Mesenteric fat pad (tissue), 1 donor: ENCODE measurements at places on chromosomes 13 and 19.

- no peak for DNase-seq
Measured at GRCh38 chr19:39341129-39341718, 997 bp upstream of the SAMD4B start.

GRCh38 chr19:28641395-28641794 is 571.6 kb downstream of the UQCRFS1 start:
- DNase-seq = no peak

GRCh38 chr19:33397536-33398360 is 24.2 kb downstream of the CEBPG start:
- peak; percentile 79 for DNase-seq

DNA sequence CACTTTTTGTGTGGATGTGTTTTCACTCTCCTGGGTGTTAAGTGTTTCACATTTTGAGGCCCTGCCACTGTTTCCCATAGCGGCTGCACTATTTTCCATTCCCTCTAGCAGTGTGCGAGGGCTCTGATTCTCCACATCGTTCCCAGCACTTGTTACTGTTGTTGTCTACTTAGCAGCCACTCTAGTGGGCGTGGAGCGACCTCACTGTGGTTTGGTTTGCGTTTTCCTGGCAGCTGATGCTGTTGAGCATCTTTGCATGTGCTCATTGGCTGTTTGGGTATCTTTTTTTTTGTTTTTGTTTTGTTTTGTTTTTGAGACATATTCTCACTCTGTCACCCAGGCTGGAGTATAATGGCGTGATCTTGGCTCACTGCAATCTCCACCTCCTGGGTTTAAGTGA is 14.4 kb downstream of the NAXD start:
- peak; percentile 16 for DNase-seq

- DNase-seq = no peak
Measured at GRCh38 chr13:25490236-25490635, 118.5 kb downstream of the ATP8A2 start.

DNA sequence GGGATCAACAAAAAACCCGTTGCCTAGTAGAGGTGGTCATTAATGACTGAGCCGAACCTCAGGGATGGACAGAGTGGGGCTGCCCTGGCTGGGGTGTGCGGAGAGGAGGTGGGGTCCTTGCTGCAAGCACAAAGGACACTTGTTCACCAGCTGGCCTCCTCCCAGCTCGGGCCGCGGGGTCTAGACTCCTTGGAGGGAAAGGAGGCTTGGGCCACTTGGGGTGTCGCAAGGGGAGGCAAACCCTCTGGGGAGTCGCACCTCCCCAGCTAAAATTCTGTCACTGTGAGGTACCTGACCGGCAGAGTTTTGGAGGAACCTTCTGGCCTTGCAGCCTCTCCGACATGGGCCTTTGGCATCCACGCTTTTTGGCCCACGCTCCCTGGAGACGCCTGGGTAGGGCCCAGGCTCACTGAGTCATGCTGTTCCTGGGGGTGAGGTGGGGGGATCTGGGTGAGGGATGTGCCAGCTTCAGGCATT is 8.2 kb downstream of the KLHL26 start:
- DNase-seq = no peak

DNA sequence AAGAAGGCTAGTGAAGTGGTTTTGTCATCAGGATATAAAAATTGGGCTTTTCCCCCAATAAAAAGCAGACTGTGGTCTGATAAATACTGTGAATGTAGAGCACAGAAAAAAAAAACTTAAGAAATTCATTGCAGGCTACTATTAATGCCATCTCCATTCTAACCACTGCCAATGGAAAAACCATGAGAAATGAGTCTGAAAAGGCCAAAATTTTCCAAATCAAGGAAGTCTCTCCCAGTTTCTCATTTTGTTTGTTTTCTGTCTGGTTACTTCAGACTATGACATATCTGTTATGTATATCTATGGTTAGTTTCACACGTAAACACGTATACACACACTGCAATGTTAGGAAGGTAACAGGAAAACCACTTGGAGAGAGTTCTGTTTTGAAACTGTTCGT is 193.6 kb upstream of the TSC22D1 start:
- no peak for DNase-seq

DNA sequence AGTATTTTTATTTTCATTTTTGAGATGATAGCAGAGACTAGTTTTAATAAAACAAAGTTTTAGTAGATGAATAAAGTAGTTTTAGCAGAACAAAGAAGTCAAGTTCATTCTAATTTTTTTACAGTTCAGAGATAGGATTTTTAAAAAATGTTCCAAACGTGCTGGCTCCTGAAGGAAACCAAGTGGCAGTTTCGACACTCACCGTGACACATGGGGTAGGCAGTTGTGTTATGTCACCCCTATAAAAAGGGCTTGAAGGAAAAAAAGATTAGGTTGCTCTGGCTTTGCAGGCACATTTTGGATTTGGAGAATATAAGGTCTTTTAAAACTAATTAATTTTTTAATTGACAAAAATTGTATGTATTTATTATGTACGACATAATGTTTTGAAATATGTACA is 305.2 kb downstream of the NDFIP2 start:
- no peak for DNase-seq

DNA sequence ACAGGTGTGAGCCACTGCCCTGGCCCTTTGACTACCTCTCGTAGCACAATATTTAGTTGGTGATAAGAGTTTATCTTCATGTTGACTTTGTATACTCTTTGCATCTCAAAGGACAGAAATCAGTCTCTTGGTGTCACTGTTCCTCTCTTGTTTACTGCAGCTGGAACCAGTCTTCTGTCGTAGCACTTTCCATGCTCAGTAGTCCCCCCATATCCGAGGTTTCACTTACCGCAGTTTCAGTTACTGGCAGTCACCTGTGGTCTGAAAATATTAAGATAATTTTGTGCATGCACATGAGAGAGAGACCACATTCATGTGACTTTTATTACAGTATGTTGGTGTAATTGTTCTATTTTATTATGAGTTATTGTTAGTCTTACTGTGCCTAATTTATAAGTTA is 49.1 kb downstream of the WASF3 start:
- no peak for DNase-seq

DNA sequence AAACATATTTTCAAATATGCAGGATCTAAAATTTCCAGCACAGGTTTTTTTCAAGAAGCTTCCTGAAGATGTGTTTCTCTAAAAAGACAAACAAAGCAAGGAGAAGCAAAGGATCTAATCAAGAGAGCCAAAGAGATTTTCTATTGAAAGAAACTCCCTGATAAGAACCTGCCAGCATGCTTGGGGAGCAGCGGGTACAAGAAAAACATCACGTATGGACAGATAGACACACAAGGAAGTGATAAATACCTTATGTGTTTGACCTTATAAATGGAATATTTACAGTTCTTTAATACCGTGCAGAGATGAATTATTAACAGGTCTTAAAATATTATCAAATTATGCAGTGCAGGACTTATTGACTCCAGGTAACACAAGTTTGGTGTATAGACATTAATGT is 562.1 kb downstream of the DACH1 start:
- no peak for DNase-seq

DNA sequence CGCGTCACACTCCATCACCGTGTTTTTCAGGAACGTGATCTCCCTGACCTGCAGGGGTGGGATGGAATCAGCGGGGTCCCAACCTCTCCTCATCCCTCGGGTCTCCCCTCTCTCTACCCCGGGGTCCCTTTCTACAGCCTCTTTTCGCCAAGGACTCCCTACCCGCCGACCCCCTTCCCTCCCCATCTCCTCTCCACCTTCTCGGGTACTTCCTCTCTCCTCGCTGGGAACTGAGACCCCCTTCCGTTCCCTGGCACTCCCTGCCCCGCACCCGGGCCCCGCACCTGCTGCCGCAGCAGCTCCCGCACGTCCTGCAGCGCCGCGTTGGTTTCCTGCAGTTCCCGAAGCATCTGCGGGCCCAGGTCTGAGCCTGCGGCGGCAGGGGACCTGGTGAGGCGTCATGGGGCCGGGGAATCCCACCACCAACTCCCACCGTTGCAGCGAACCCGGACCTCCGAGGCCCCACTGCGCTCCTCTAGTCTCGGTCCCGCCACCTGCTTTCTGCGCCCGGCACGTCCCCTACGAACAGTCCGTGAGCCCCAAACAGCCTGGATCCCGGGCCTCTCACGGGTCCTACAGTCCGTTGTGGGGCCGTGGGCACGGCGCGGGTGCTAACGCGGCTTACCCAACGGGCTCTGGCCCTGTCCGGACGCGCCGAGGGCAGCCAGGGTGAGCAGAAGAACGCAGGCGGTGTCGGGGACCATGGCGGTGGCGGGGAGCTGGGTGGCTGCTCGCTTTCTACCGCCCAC is at the start of gene COMP:
COMP (minus strand) TSS at position 740 of the 749 bp plus-strand sequence; CDS start at position 704, 36 bp downstream.
- DNase-seq = no peak

GRCh38 chr19:16061943-16062342 is 14.4 kb upstream of the TPM4 start:
- DNase-seq = no peak

GRCh38 chr13:97043302-97043701 is 49.0 kb upstream of the OXGR1 start:
- DNase-seq = no peak

DNA sequence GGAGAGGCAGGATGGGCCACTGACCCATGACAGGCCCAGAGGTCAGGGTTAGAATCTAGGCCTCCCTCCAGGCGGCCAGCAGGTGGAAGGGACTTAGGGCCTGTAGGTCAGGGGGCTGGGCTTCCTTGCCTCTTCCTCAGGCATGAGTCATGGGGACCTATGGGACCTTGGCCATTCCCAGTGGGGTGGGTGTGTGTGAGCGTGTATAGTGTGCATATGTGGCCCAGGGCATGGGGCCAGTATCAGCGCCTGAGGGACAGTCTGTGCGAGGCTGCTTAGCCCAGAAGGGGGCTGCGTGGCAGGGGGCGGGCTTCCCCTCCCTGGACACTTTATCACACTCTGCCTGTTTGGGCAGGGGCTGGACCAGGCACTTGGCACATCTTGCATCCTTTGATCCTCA is 13.3 kb downstream of the KCTD15 start:
- no peak for DNase-seq

DNA sequence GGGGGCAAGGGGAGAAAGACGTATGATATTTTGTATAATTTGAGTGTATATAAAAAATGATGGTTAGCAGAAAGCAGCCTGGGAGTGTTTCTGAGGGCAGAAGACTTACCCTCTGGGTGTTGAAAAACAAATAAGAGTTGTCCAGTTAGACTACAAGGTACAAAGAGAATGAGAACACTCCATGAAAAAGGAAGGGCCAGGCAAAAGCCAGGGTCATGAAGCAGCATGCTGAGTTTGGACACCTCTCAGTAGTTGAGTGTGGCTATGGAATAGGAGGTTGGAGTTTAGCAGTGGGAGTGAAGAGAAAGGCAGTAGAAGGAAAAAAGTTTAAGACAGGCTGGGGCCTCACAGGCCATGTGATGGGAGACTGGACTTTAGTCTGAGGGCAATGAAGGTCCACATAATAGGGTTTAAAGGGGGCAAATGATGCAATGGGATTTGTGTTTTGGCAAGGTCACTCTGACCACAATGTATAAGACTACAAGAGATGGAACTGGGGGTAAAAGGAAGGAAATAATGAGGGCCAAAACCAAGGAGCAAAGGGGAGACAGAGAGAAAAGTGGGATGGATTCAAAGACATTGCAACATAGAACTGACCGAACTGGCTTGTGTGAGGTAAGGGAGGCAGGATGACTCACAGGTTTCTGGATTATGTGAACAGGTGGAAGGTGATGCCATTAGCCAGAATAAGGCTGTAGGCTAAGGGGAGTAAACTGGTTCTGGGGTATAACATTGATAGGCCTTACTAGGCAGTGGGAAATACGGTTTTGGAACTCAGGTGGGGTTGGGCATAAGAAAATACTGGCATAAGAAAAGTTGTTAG is 76.6 kb downstream of the SERP2 start:
- DNase-seq = no peak

DNA sequence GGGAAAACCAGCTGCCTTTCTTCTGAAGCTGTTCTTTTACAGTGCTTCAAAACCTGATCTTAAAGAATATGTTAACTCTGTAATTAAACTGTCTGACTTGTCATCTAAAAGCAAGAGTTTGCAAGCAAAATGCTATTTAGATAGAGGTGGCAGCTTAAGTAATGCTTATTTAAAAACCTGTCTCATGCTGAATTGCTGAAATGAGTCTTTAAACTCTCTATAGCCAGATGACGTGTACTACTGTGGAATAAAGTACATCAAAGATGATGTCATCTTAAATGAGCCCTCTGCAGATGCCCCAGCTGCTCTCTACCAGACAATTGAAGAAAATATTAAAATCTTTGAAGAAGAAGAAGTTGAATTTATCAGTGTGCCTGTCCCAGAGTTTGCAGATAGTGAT is 22.9 kb downstream of the ITM2B start:
- no peak for DNase-seq

DNA sequence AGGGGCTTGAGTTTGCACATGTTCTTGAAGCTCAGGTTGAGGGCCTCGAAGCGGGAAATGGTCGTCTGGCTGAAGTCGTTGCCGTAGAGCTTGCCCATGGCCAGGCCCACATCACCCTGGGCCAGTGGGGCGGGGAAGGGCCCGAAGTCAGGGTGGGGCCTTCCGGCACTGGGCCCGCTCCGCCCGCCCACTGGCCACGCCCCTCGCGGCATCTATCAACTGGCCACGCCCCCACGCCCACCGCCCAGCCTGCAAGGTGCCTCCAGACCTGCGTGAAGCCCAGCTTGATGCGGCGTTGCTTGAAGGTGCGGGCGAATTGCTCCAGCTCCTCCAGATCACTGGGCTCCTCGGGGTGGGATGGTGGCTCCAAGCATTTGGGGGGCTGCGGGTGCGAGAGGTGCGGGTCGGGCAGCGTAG is 19.9 kb downstream of the ZNF574 start:
- no peak for DNase-seq

DNA sequence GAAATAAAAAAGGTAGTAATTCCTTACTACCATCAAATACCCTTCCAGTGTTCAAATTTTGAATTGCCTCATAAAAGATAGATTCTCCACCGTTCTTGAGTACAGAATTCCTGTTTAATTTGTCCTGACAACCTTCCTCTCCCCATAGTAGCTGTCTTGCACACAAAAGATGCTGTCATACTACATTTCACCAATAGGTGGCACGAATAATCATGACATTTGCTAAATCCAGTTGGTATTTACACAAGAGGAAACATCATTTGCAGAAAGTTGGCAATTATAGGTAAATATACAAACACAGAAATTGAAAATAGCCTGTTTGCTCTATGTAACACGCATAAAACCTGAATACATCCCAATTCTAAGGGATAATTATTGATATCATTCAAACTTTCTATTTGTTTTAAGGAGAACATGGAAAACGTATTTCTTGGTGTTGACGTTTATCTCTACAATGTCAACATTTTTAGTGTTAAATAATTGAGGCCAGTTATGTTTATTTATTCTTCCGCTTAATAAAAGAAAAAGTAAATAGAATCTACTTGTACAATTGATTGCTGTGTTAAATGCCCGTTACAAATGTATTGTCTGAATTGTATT is 58.3 kb upstream of the CLDN10 start:
- no peak for DNase-seq

GRCh38 chr13:66546534-66547379 is 683.4 kb downstream of the PCDH9 start:
- no peak for DNase-seq

- DNase-seq = no peak
Measured at GRCh38 chr19:33904681-33905080, 108.0 kb downstream of the KCTD15 start.

DNA sequence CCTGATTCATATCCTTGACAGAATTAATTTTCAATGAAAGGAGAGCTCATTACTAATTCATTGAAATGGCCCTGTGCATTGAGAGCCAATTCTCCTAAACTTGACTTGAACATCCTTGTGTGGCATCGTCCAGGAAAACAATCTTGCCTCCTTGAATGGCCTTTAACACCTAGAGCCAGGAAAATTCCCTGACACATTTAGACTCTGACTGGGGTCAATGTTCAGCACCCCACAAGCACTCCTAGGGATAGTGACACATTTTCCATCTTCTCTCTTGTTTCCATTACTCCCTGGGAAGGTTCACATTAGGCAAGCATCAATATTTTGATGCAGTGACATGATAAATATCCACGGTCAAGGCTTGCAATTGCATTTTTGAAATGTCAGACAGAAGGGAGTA is 218.9 kb downstream of the LACC1 start:
- DNase-seq = no peak
